ENCODE measurements at places on chromosomes 6 and 20.

GRCh38 chr6:161694995-161695394 lies 421.1 kb upstream of the AGPAT4 start:
- DNase-seq: no peak

- DNase-seq: no peak
Observed at GRCh38 chr20:4167261-4168021, 152.1 kb upstream of the RNF24 start.

DNA sequence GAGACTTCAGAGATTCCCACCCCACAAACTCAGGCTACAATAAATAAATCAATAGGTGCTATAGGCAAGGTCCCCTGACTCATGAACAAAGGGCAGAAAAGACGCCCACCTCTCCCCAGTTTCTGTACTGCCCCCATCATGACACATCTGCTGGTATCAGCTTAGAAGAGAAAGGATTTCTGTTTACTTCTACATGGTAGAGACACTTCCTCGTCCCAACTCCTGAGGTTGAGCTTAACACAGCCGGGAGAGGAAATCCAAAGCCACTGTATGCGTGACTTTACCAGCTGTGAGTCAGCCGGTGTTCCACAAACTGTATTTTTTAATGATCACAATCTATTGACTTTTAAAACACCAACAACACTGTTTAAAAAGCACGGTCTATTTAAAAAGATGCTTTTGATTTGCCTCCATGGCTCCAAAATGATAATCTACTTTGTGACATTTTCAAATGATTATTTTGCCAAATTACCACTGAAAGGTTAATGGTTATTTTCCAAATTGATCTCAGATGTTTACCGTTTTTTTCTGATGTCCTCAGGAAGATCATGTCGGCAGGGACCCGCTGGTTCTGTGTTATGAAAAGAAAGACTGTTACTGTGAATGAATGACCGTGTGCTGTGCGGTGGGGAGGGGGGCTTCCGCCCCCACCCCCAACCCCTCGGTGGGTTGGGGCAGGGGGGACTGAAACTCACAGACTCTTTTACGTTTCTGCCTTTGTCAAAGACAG lies 72.5 kb downstream of the ATP9A start:
- no peak for DNase-seq

- DNase-seq: no peak
Observed at GRCh38 chr6:85431271-85431670, 18.6 kb upstream of the NT5E start.

DNA sequence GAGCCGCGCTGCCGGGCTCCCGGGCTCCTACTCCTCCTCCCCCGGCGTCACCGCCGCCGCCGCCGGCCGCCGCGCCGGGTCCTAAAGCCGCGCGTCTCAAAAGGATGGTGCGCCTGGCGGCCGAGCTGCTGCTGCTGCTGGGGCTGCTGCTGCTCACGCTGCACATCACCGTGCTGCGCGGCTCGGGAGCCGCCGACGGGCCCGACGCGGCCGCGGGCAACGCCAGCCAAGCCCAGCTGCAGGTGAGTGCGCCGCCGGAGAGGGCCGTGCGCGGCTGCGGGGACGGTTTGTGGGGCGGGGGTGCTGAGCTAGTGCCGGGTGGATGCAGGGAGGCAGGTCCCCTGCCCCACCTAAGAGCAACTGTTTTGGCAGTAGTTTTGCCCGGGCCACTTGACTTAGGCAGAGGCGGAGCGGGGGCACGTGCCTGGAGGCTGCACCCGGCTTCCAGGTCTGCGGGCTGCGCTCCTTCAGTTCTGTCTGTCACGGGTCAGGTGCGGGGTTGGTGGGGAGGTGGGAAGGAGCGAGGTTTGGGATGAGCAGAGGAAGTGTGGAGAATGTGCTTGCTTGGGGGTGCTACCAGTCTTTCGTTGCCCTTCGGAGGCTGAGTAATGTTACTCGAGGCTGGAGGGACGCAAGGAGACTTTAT lies 722 bp downstream of the ISM1 start:
- peak; percentile 55 for DNase-seq

DNA sequence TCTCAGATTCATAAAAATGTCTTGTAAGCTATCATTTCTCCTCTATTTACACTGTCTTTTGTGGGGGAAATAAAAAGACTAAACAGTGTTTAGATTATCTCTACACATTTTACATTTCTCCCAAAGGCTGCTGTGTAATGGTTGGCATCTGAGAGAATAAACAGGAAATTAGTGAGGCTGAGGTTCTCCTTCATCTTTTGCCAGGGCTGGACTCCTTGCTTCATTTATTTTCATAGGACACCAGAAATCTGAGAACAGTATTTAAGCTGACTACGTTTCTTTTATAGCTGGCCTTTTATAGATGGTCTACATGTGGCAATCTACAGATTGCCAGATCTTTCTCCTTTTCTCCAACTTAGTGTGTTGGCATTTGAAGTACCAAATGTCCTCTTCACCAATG lies 41.5 kb downstream of the PLCB4 start:
- no peak for DNase-seq

GRCh38 chr6:98292810-98293209 lies 541.6 kb upstream of the POU3F2 start:
- DNase-seq: no peak

- no peak for DNase-seq
Observed at GRCh38 chr6:148658681-148659430, 88.0 kb upstream of the UST start.

DNA sequence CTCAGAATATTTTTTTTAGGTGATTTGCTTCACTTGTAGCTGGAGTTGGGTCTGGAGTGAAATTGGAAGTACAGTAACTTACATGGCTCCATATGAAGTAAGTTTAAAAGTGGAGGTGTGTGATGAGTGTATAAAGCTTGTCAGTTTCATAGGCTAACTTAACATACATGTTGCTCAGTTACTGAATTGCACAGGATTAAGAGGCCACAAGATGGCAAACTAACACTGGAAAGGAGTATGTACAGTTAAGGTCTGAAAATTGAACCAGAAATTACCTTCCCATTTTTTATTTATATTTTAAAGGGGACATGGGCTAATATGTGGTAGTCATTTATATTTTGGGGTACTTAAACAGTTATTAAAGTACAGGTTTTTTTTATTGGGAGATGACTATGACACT lies 45.3 kb upstream of the SMIM8 start:
- DNase-seq: no peak

DNA sequence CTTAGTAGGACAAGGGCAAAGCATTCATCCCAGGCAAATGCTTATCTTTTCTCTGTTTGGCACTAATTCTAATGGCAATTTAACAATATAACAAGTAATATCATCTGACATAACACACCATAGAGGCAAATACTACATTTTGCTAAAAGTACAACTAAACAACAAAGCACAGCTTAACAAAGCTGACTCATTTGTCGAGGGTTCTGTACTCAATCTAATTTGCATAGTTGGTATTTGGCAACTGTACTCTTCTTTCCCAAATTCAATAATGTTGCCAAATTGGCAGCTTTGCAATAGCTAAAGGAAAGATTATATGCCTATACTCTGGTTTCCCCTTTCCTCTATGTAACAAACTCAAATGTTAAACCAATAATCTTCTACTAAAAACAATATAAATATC lies 461.0 kb downstream of the PKHD1 start:
- DNase-seq: no peak

- DNase-seq: no peak
Observed at GRCh38 chr20:13777171-13777601, 7.5 kb downstream of the ESF1 start.

GRCh38 chr6:24554474-24554873 lies 59.7 kb downstream of the ALDH5A1 start:
- DNase-seq: no peak
